ENCODE measurements at places on chromosomes 16 and 17.

DNA sequence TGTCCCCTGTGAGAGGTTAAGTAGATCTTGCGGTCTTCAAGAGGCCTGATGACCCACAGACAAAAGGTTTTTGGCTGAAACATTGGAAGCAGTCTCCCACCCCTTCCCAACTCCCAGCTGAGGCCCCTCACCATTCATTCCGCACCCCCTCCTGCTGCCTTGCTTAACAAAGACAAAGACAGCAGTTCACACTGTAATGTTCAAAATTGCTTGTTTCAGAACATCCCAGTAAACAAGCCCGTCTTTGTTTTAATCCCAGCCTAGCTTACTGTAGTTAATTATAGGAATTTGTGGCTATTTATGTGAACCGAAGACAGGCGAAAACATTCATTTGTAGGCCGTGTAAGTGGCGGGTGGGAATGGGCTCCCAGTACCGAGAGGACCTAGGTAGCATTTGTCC, 55.7 kb downstream of the IRX5 start:
- no peak for DNase-seq

DNA sequence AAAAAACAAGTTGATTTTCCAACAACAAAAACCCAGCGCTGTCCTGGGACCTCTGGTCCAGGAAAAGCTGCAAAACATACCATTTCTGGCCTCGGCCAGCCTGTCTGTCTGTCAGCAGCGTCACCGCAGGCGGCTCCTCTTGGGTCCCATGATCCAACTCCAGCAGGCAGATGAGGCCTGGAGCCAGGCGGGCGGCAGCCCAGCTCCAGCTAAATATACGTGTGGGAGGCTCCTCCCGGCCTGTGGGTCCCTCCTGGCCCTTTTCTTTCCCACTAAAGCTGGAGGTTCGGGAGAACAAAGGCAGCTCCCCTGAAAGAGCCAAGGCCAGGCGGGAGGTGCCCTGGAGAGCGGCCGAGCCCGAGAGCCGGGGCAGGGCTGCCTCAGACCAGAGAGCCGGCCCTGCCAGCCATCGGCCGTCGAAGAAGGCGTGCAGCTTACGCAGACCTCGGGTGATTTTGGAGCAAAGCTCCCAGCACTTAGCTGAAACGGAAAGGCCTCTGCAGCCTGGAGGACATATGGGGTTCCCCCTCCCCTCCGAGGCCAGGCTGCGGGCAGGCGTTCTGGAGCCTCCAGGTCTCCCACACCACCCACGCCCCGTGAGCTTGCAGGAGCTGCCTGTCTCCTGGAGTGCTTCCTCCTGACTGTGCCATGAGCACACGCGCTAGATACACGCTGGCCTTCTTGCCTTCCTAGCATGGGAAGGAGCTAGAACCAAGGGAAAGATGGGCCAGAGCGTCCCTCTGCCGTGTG, 19.9 kb upstream of the JPH3 start:
- DNase-seq, result no peak

DNA sequence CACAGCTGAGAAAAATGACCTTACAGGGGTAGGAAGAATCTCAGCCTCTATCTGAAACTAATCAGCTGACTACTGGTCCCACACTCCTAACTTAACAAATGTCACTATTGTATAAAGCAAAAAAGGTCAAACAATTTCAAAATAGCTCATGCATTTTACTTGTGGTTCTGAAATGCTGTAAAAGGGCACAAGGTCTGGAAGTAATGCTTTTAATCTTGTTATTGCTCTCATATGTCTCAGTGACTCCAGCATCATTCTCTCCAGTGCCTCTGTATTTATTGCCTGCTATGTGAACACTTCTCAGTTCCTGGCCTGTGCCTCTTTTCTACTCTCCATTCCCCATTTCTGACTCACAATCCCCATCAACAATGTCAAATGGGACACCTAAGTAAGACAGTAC, 937.7 kb downstream of the CDH11 start:
- no peak for DNase-seq

GRCh38 chr17:80223142-80223815, 3.1 kb downstream of the SLC26A11 start:
- no peak for DNase-seq

DNA sequence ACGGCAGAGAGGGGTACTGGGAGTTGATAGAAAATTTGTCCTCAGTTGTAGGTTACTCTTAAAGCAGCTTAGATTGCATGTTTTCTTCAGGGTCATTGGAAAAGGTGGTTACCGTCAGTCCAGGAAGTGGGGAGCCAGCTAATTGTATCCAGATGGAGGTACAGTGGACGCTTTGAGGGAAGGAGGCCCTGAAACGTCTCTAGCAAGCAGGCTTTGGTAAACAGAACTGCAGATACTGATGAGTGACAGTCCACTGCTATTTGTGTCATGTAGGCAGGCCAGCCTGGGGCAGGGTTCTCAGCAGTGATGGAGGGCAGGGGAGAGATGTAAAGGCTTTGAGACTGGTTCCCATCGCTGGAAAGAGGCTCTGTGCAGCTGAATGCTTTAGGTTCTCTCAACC, 30.2 kb upstream of the ST6GALNAC1 start:
- no peak for DNase-seq

Measured in activated CD4-positive, alpha-beta T cell treated with anti-CD3 and anti-CD28 coated beads, Interleukin-10, Interleukin-2, amounts not matched to agents 100 ng/mL and 50 ng/mL, durations not matched to agents 16 hours and 8 hours (primary cell).